IMR-90 (cell line): ENCODE measurements at places on chromosomes 6 and 20. TPM values are rescaled to one million over a fixed set of nuclear protein-coding genes. Genes with fewer than 3 reads are reported as not detected.
A peak's percentile ranks its signal among the peaks of the same experiment; 100 is the strongest.

DNA sequence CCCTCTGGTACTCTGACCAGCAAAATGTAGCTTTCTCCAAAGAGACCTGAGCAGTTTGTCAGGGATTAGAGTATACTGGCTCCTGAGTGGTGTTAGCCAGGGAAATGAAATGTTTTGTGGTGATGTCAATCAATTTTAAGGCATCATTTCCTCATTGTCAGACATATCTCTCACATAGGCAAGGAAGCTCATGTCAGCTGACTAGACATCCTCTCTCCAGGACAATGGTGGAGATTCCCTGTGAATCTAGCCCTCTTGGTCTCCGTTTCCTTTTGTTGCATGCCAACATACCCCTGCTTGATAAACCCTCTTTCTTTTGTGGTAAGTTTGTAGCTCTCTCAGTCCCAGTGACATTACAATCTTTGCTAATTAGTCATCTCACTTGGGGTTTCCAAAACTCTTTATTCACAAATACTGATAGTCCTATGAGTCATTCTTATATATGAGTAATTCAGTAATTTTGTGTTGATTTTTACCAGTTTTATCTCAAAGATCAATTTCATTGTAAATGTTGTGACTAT, 135.6 kb upstream of the PTPRK start:
- peaks cover 4% of the 10 kb centered on the region for H3K4me1 ChIP-seq
- H3K27ac ChIP-seq = 0 out of 2 replicates have a peak overlapping the region, but pooled peaks have one; percentile 7
- no peak overlapping the region for H3K4me3 ChIP-seq
- no peaks in the 10 kb centered on the region for H3K27me3 ChIP-seq
- no peaks in the 10 kb centered on the region for H3K36me3 ChIP-seq
- DNase-seq = peak; percentile 93

DNA sequence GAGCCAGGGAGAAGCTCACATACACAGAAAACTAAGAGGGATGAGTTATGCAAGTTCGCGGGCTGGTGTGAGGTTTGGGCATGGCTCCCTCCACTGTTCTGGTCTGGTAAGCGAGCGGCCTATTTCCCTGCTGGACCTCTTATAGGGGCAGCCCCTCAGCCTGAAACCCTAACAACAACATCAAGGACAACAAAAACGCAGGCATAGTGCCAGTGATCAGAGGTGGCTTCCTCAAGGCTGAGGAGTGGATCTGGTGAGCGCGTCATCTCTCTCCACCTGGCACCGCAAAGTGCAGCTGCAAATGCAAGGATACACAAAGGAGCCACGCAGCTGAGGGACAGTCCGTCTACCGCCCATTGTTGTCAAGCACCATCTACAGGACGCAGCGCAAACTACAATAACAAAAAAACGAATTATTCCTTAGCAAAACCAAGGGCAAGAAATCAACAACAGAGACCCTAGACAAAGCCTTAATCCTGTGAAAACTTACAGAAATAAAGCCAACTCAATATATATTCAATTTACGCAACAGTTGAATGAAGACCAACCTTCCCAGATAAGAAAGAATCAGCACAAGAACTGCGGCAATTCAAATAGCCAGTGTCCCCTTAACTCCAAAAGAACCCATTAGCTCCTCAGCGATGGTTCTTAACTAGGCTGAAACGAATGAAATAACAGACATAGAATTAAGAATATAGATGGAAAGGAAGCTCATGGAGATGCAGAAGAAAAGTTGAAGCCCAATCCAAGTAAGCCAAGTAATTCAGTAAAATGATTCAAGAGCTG, 9.2 kb upstream of the DEFB110 start:
- no peaks in the 10 kb centered on the region for H3K27me3 ChIP-seq
- H3K4me1 ChIP-seq = no peaks in the 10 kb centered on the region
- H3K36me3 ChIP-seq = no peaks in the 10 kb centered on the region
- peak; percentile 5 for DNase-seq
- H3K27ac ChIP-seq = no peak overlapping the region

The RWDD2A gene
- 3.9 and 4.7 TPM in 2 replicates for total RNA-seq

The CPXM1 gene
- total RNA-seq = 0.83 and 1.1 TPM in 2 replicates

The SIRPB2 gene
- total RNA-seq = not detected in 2 replicates

The MTFR2 gene
- 0.72 and 1.9 TPM in 2 replicates for total RNA-seq

DNA sequence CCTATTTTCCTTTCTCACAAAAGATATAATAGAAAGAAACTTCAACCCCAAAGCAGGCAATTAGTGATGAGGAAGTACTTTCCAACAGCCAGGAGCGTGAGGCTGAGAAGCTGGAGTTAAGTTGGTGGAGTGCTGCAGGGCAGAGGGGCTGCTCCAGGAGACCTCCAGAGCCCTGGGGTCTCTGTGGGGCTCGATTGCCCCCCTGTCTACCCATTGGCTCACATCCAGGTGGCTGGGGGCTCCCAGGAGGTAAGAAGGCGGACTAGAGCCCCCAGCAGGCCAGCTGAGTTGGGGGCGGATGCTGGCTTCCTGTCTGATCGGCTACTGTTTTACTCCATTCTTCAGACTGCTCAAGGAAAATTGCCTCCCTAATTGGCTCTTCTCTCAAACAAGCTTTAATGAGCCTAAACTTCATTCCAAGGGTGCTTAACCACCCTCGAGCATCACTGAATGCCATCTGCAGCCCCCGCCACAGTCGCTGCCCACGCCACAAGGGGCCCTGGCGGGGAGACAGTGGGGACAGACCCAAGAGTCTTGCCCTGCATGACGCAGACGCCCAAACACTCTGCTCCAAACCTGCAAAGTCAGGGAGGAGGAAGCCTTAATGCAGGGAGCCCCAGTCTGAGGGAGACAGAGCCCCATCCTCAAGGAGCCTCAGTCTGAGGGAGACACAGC, 78.6 kb downstream of the MDGA1 start:
- DNase-seq = no peak
- H3K4me3 ChIP-seq = no peak overlapping the region
- no peaks in the 10 kb centered on the region for H3K36me3 ChIP-seq

The SLC22A1 gene
- total RNA-seq = 0.28 TPM in 1 of 2 replicates, not detected in the other

DNA sequence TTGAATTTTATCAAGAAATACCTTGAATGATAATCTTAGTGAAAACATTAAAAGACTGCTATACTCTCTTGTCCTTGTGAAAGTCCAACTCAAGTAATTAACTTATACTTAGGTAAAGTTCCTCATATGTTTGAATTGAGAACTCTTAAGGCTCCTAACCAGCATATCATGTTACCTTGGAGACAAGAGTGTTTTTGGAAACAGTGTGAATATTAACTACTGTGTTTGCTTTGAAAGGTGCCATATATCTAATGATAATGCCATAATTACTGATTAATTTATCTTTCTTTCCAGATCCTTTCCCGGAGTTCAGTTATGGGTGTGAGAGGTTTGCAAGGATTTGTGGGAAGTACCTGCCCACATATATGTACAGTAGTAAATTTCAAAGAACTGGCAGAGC, 10.5 kb downstream of the FAM120B start:
- DNase-seq = no peak
- H3K4me3 ChIP-seq = no peak overlapping the region
- H3K27me3 ChIP-seq = no peaks in the 10 kb centered on the region
- H3K36me3 ChIP-seq = peaks cover 15% of the 10 kb centered on the region; the same call in 1 of the 2 replicates
- no peak overlapping the region for H3K27ac ChIP-seq

DNA sequence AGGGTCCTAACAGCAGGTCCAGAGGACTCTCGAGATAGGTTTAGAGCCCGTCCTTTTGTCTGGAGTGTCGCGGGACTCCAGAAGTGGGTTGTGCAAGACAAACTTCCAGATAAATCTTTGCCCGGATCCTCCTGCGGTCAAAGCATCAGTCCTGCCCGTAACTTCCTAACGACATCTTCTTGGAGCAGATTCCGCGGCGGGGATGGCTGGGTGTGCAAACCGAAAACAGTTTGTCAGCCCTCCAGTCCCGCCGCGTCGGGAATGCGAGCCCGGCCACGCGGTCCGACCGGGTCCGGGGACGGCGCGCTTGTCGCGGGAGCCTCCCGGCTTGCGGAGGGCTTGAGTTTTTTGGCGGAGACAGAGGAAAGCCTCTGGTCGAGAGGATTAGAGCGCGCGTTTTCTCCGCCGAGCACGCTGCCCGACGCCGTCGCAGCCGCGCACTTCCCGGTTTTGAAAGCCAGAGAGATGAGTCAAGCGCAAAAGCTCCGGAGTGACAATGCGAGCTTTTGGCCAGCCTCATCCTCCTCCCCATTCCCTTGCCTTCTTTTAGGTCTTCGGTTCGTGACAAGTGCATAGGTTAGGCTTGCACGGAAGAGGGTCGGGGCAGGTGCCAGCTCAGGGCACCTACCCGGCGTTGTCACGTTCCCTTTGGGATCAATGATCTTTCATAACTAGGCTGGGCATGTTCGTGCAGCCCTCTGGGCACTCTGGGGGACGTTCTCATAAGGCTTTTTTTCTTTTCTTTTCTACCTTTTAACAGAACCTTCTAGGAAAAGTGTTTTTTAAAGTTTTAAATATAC, 91.3 kb upstream of the PRDM1 start:
- H3K4me1 ChIP-seq = peaks cover 3% of the 10 kb centered on the region
- no peaks in the 10 kb centered on the region for H3K27me3 ChIP-seq
- H3K36me3 ChIP-seq = no peaks in the 10 kb centered on the region
- H3K27ac ChIP-seq = peak overlapping the region; percentile 92
- DNase-seq = peak; percentile 78

GRCh38 chr6:161218222-161218621, 55.6 kb downstream of the AGPAT4 start:
- peaks cover 1% of the 10 kb centered on the region for H3K36me3 ChIP-seq
- no peak overlapping the region for H3K4me3 ChIP-seq
- H3K27ac ChIP-seq = no peak overlapping the region
- H3K4me1 ChIP-seq = peaks cover 6% of the 10 kb centered on the region
- no peak for DNase-seq

DNA sequence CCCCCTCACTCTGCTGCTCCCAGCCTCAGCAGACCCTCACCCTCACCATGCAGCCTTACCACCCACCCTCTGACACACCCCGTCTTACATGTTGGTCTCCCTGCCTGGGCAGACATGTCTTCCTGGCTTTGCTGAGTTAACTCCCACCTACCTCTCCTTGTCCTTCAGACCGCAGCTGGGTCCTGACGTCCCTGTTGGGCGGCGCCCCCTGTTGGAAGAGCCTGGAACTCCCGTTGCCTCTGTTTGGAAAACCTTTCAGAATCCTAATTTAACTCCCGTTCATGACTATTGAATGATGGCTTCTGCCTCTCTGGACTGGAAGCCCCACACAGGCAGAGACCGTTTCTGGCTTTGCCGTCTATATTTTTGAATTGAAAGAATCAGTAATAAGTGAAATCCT, 245.1 kb downstream of the MYLK4 start:
- no peak overlapping the region for H3K4me3 ChIP-seq
- H3K4me1 ChIP-seq = peaks cover 9% of the 10 kb centered on the region; the same call in 1 of the 2 replicates
- no peak for DNase-seq
- no peaks in the 10 kb centered on the region for H3K36me3 ChIP-seq
- no peak overlapping the region for H3K27ac ChIP-seq
- peaks cover 23% of the 10 kb centered on the region for H3K27me3 ChIP-seq

The MROH8 gene
- 1.1 and 1.8 TPM in 2 replicates for total RNA-seq

DNA sequence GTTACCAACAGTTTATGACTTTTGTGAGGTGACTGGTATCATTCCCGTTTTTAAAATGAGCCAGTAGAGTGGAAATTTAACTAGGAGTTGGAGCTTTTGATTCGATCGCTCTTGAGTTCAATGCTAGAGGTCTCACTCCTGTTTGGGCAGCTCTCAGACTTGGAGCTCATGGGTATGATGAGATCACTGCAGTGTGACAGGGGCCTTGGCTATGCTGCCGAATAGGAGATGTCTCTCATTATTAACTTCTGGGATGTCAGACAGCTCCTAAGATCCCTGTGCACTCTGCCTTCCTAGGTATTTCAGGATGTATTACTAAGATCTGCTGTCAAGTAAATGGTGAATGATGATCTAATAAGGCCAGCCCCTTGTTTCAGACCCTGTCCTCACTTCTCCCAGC, 20.4 kb downstream of the AKAP12 start:
- H3K27ac ChIP-seq = no peak overlapping the region
- DNase-seq = no peak
- H3K4me3 ChIP-seq = no peak overlapping the region
- H3K27me3 ChIP-seq = no peaks in the 10 kb centered on the region

- no peaks in the 10 kb centered on the region for H3K27me3 ChIP-seq
- peaks cover 7% of the 10 kb centered on the region for H3K4me1 ChIP-seq
- H3K27ac ChIP-seq = no peak overlapping the region
Observed at GRCh38 chr20:53786445-53787267, 193.0 kb upstream of the ZNF217 start.

GRCh38 chr6:797479-798077, 104.6 kb upstream of the EXOC2 start:
- no peak overlapping the region for H3K27ac ChIP-seq
- no peaks in the 10 kb centered on the region for H3K4me1 ChIP-seq
- peak; percentile 67 for DNase-seq
- H3K27me3 ChIP-seq = peaks cover 38% of the 10 kb centered on the region
- H3K4me3 ChIP-seq = no peak overlapping the region
